ENCODE measurements at places on chromosomes 5 and 9.

DNA sequence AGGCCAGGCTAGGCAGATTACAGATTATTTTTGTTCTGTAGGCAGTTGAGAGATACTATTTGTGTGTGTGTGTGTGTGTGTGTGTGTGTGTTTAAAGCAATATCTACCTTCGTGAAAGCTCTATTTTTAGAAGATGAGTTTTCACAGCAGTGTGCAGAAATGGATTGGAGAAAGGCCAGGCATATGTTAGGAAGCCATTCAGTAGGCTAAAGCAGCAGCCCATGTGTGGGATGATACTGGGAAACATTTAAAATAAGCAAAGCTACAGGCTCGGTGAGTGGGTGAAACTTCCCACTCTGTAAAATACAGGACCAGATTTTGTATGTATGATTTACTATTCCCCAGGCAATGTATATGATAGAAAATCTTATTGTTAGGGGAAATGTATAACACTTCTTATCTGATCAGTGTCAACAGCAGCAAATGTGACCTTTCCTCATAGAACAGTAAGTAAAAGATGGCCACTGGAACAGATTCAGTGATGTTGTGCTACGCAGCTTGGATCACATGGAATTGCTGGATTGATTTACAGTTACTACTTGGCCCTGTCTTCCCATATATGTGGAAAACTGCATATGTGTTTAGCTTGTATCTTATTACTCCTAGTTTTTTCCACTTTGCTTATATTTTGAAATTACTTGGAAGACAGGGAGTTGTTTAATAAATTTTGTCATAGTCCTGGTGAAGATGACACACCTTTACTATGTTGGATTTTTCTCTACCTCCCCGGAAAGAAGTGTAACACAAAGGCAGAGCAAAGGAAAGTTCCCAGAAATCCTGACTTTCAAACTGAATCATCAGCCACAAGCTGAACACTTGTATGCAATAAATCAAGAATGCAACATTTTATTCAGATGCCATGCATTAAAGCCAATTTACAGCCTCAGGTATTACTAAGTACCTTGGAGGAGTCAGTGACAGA is 1077.7 kb upstream of the SEMA6A start:
- no peak for DNase-seq

- DNase-seq: no peak
Observed at GRCh38 chr9:135018306-135018915, 69.1 kb upstream of the OLFM1 start.

- no peak for DNase-seq
Observed at GRCh38 chr5:135890296-135890695, 5.3 kb downstream of the IL9 start.

GRCh38 chr5:64163746-64164145 is 1.9 kb upstream of the RNF180 start:
- no peak for DNase-seq

DNA sequence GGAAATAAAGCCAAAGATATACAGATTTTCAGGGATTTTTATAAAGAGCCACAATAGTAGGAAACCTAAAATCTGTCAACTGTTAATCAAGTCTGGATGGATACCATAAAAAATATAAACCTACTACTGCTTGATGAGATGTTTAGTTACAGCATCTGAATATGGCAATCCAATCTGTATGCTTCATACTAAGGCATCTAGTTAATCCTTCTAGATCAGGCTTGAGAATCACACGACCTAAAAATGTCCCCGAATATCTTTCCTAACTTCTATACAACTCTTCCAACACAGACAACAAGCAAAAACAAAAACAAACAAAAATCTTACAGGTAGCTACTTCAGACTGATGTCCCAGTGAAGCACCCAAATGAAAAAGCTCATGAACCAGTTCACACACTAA is 29.8 kb downstream of the SSBP2 start:
- no peak for DNase-seq

DNA sequence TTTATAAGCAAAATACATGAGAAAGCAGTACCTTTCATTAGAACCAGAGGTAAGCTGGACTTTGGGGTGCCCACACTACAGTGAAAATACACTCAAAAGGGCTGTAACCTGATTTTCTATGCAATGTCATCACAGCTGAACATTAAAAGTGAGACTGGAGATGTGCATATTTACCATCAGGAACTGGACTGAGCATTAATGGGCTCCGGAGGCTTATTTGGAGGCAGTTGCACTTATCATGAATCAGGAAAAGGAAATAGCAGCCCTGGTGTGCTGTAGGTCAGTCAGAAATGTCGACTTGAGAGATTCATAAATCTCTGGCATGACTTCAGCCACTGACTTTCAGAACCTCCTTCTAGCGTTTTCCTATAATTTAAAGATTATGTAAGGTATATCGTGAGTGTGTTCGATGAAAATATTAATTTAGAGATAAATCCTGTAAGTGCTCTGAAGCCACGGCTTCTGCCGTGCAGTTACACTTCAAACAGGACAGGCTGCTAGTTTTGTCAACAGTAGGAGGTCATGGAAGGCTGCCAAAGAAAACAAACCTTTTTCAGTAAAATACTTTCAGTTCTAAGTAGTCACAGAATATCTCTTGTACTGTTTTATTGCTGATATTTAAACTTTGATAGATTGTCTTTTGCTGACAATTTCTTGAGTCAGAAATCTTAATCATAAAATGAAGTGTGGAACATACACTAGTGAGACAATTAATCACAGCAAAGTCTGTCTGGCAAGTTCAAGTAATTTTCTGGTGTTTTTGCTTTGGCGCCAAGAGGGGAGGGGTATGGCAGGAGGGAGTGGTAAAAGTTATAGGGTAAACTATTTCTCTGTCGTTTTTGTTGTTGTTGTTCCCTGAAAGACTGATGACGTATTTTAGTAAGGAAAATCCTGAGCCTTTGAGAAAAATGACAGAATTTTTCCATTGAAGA is 939.7 kb downstream of the NR2F1-AS1 start:
- no peak for DNase-seq

- DNase-seq: no peak
Observed at GRCh38 chr5:110956913-110957813, 114.3 kb upstream of the TSLP start.

DNA sequence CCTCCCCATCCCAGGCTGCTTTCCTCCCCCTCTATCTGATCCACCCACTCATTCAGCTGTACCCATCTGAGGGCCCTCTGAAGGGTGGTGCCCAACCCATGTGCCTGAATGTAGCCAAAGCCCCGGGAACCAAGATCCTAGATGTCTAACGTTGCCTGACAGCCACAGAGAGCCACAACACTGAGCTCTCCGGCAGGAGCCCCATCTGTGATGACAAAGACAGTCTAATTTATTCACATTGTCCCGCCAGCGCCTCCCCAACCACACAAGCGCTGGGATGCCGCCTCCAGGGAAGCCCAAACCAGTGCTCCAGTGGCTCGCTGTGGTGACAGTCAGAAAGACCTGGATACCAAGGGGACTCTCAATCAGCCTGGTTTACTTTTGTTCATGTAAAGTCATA is 8.4 kb downstream of the IGFBPL1 start:
- DNase-seq: no peak

DNA sequence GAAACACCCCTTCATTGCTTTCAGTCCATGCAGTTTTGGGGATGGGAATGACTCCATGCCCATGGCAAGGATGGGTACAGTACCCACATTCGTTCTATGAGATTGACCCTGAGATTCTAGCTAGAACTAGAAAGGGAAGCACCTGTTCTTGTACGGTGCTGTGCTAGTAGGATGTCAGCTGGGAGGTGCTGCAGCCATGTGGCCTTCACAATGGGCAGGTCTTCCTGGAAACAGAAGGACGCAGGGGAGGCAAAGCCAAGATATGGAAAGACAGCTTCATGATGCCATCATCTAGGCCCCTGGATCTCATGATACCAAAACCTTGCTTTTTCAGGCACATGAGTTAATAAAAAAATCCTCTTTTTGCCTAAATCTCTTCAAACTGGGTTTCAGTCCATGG is 10.5 kb upstream of the FGF1 start:
- DNase-seq: no peak

DNA sequence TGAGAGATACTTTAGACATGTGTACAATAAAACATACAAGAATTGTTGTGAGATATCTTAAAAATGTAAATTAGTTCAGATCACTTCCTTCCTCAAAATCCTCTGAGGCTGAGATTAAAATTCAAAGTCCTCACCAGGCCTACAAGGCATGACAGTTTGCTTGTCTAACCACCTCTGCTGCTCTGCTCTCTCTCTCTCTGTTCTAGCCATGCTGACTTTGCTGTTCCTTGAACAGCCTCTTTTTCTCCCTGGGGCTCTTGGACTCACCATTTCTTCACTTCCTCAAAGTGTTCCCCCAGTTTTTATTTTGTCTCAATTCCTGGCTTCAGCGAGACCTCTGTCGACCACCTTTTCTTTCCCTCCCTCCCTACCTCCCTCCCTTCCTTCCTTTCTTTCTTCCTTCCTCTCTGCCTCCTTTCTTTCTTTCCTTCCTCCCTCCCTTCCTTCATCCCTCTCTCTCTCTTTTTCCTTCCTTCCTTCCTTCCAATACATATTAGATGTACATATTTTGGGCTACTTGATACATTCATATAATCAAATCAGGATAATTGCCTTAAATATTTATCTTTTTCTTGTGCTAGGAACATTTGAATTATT is 27.0 kb downstream of the CATSPER3 start:
- no peak for DNase-seq

DNA sequence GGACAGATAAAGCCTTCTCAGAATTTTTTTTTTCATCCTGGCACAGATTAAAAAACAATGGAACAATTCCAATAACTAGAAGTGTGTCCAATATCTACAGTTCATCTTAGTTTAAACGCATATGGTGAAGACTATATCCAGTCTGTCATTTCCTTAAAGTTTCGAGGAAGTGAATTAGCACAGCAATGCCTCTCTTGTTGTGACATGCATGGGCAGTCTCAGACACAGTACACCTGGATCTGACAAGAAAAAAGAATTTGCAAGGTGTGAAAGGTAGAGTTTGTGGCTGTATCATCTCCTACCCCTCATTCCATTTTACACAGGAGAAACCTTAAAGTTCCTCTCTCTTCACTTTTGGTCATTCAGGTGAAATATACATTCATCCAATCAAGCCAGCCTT is 100.6 kb upstream of the ADAMTS19 start:
- DNase-seq: no peak

DNA sequence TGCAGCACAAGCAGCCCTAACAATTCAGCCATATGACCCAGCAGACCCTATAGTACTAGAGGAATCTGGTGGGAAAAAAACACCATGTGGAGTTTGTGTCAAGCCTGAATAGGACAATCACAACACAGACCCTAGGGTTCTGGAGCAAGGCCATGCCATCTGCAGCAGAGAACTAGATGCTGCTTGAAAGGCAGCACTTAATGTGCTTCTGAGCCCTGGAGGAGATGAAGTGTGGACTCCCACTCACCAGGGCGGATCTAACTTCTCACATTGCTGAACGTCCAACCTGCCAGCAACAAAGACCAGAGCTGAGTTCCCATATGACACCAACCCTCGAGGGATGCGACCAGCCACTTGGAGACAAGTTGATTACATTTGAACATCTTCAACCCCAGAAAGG is 43.2 kb downstream of the GABBR2 start:
- DNase-seq: no peak

GRCh38 chr5:123483446-123484077 is 28.4 kb upstream of the CSNK1G3 start:
- no peak for DNase-seq

- DNase-seq: no peak
Observed at GRCh38 chr5:56414066-56414465, 180.9 kb upstream of the ANKRD55 start.

DNA sequence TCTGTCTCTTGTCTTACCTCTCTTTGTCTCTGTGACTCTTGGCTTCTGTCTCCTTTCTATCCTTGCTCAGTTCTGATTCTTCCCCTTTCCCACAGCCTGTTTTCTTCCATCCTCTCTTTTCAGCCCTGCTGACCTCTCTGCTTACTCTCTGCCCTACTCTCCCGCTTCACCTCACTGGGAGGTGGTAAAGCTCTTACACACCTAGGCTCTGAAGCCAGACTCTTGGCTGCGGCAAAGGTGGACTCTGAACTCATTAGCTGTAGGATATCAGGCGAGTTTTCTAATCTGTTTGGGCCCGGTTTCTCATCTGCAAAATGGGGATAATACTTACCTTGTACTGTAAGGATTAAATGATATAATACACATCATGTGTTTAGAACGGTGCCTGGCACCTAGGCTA is 11.1 kb downstream of the PCDH1 start:
- DNase-seq: no peak

- no peak for DNase-seq
Observed at GRCh38 chr9:13983607-13984006, 330.3 kb downstream of the NFIB start.

GRCh38 chr9:133121915-133122550 is 993 bp upstream of the RALGDS start:
- DNase-seq: no peak

GRCh38 chr9:113857875-113858274 is 18.2 kb upstream of the ZNF618 start:
- DNase-seq: no peak

Measured in activated naive CD4-positive, alpha-beta T cell treated with anti-CD3 and anti-CD28 coated beads, Interleukin-2, amount 50 U/mL, for 72 hours (primary cell).